ENCODE measurements at places on chromosomes 2 and 18.
A peak's percentile ranks its signal among the peaks of the same experiment; 100 is the strongest.

- DNase-seq = no peak
Measured at GRCh38 chr18:8005870-8006569, 438.9 kb downstream of the PTPRM start.

GRCh38 chr2:181962142-181962541, 23.5 kb upstream of the PPP1R1C start:
- no peak for DNase-seq

GRCh38 chr18:57084331-57085271, 62.3 kb upstream of the BOD1L2 start:
- DNase-seq = no peak

GRCh38 chr2:191126386-191127085, 24.3 kb downstream of the STAT4 start:
- DNase-seq = peak; percentile 41

- no peak for DNase-seq
Measured at GRCh38 chr2:128196471-128196931, 105.5 kb downstream of the UGGT1 start.

GRCh38 chr2:1838426-1838825, 94.1 kb upstream of the PXDN start:
- DNase-seq = no peak

DNA sequence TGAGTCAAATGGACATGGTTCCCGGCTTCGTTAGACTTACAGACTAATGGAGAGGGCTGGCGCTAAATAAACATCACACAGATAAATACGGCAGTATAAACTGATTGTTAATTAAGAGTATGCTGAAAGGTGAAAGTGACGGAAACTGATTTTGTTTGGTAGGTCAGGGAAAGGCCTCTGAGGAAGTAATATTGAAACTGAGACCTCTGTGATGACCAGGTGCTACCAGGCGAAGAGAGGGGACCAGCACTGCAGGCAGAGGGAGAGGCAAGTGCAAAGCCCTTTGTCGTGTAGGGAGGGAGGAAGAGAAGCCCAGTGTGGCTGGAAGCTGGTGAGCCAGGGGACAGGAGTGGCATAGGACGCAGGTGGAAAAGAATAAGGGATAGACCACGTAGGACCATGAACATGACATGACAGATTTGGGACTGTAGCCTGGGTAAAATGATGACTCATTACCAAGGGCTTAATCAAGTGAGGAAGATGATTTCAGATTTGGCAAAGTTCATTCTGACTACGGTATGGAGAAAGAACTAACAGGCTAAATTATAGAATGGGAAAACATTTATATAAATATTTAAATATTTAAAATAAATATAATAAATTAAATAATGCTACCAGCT, 433.1 kb downstream of the NCKAP5 start:
- DNase-seq = no peak

GRCh38 chr18:74896390-74896991, 298.8 kb downstream of the ZNF407 start:
- peak; percentile 9 for DNase-seq

DNA sequence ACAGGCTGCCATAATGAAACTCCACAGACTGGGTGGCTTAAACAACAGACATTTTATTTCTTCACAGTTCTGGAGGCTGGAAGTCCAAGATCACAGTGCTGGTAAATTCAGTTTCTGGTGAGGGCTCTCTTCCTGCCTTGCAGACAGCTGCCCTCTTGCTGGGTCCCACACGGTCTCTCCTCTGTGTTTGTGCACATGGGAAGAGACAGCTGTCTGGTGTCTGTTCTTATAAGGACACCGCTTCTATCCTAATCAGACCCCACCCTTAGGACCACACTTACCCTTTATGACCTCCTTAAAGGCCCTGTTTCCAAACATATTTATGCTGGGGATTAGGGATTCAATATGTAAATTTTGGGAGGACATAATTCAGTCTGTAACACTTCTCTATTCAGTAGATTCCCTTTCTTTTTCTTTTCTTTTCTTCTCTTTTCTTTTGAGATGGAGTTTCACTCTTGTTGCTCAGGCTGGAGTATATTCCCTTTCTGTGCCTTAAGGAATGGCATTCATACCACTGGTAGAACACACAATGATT, 18.9 kb downstream of the CTIF start:
- no peak for DNase-seq

GRCh38 chr2:20677301-20678085, 10.5 kb downstream of the GDF7 start:
- no peak for DNase-seq

GRCh38 chr18:51651761-51652160, 454.3 kb upstream of the MEX3C start:
- DNase-seq = no peak

- no peak for DNase-seq
Measured at GRCh38 chr2:71603851-71604725, 150.7 kb downstream of the DYSF start.

DNA sequence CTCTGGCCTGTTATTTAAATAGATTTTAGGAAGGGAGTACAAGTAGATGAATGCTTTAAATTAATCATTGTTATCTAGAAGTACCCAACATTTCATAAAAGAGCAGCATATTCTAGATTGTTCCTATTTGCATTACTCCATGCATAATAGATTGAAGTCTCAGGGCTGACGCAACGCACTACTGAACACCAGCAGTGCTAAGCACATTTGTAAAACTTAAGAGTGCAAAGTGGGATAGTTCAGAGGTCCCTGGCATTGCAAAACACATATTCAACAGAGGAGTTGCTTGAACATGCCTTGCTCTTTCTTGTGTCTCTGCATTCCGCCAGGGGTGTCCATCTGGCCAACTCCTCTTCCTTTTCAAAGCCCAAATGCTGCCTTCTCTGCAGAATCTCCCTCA, 22.3 kb downstream of the CDKL4 start:
- no peak for DNase-seq

- no peak for DNase-seq
Measured at GRCh38 chr2:118222672-118223421, 134.6 kb downstream of the INSIG2 start.

DNA sequence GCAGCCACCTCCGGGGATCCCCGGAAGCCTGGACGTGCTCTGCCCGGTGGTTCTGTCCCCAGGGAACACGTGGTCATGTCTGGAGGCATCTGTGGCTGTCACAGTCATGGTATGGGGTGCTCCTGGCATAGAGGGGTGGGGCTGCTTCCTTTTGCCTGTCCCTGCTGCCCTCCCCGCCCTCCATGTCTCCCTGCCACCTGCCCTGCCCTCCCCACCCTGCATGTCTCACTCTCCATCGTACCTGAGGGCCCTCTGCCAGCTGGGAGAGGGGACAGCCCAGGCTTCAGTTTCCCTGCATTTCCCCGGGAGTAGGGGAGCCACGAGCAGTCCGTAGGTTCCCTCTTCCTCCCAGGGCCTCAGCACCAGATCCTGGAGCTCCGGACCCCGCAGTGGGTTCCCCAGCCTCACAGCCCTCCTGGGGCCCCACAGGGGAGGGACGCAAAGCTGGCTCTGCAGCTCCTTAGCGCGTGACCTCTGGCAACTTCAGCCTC, 90.0 kb upstream of the CTDP1 start:
- no peak for DNase-seq

GRCh38 chr2:182610231-182610630, 105.8 kb upstream of the DNAJC10 start:
- no peak for DNase-seq
